ENCODE measurements at places on chromosomes 7 and 10.

- DNase-seq, result no peak
These were observed 183.7 kb downstream of the SND1 start for GRCh38 chr7:127835679-127836078.

DNA sequence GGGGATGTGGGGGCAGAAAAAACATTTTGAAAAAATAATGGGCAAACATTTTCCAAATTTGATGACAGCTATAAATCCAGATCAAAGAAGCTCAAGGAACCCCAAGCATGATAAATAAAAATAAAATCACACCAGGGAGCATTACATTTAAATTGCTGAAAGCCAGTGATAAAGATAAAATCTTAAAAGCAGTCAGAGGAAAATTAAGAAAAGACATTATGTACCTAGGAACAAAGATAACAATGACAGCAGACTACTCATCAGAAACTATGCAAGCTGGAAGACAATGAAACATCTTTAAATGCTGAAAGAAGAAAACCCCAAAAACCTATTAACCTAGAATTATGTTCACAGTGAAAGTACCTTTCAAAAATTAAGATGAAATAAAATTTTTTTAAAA is 23.3 kb downstream of the NEUROG3 start:
- DNase-seq, result no peak

- peak; percentile 4 for DNase-seq
These were observed 91.4 kb downstream of the ZFAND4 start for GRCh38 chr10:45581216-45581549.

- no peak for DNase-seq
These were observed 6.3 kb downstream of the MYOF start for GRCh38 chr10:93475871-93476270.

DNA sequence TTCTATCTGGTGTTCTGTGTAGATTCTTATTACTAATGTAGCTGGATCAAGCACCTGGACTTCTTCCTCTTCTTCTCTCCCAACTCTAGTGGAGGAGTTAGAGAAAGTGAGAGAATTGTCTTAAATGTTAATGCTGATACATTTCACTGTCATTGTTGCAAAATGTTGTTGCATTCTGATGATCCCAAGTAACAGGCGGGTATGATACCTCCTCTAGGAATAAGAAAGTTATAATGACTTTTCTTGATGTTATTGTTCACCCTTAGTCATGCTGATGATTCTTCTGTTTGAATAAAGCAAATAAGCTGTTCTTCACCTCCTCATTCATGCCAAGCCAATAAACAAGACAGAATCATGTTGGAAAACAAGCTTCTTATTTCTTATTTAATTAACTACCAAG is 9.1 kb downstream of the CHRM2 start:
- DNase-seq, result no peak

DNA sequence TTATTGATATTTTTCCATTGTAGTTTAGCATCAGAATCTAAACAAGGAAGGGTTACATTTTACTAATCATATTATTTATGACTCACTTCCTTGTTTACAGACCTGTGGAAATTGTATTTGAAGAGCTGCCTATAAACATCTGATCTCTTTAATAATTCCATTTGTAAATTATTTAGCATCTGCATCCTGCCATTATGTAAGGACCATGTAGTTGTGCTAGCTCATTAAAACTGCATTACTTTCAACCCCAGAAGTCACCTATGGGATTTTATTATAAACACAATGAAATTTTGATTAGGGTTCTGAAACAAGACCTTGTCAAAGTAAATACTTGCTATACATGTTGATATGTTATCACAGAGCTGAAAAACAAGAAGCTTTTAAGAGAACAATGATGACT is 146.8 kb upstream of the SLC26A5 start:
- DNase-seq, result no peak

DNA sequence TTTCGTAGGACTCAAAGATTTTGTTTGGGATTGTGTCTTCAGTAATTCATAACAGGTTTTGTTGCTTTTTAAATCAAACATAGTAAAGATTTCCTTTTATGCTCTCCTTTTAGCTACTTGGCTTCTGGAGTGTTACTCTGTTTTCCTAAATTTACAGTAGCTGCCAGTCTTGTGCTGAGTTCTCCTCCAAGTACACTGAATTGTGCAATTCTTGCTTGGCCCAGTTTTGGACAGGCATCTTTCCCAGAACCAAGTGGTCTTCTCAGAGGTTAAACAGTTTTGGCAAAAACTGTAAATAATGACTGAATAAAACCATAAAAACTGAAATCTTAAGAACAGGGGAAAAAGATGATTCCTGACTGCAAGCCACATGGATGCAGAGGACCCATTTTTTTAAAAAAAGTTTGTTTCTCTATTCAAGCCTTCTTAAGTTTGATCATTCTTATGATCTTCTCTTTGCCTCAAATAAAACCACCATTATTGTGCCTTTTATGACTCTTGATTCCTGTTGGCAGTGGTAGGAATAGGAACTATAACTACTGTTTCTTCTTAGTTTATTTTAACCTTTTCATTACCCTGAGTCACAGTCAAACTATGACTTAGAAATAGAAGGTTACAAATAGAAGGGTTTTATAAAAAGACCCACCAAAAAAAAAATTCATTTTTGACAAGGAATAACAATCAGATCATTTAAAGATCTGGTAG is 88.0 kb downstream of the MDFIC start:
- DNase-seq, result no peak

DNA sequence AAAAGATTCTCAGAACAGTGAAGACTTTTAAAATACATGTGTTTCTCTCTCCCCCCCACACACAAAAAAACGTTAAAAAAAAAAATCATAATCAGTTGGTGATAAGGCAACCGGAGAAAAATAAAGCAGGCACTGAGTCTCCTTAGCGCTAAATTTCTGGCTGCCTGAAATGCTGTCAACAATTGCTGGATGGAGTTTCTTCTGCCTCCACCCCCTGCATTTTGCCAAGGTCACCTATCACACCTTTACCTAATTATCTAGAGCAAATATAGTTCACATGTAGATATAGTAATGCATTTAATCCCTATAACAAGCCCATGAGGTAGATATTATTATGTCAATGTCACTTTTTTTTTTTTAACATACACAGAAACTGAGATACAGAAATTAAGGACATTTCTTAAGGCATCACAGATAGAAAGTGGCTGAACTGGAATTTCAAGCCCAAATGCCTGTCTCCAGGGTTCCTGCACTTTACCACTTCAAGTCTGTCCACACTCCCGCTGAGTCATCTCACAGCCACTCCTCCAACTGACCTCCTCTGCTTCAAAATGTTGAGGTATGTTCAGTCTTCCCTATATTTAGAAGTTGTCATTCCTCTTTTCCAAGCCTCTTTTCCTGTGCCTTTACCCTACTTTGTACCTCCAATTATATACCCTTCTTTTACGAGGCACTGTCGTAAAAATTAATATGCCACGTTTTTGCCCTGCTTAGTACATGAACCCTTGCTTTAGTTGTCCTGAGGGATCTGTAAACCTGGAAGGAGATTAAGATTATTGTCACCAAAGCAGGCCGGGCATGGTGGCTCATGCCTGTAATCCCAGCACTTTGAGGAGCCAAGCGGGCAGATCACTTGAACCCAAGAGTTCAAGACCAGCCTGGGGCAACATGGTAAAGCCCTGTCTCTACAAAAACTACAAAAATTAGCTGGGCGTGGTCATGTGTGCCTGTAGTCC is 72.8 kb upstream of the MPP7 start:
- no peak for DNase-seq

- no peak for DNase-seq
These were observed 48.6 kb upstream of the PPIF start for GRCh38 chr10:79298403-79299244.

DNA sequence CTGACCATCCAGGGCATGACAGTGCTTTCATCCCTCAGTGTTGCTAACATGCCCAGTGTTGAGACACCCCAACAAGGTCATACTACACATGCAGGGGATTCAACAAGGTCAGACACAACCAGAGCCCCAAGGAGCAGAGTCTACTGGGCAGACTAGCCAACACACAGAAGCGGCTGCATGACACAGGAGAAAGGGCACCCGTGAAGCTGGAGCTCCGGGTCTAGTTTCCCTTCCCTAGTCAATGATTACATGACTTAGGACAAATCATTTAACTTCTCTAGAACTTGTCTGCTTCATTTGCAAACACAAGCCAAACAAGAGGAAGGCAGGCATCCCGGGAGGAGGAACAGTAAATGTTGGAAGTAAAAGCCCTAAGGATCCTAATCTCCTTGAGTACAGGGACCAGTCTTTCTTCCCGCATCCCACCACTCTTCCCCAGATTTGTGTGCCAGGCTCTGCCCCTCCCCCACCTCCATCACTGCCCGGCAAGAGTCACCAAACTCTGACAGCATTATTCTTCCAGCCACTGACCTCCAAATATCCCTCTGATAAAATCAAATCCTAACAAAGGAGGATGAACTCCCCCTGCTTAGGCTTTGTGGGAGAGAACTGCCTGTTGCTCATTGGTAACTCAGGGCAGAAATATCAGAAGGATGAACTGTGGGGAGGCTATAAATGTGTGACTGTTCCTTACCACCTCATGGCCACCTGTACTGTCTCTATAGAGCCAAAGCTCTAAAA is 104.3 kb downstream of the KCNMA1 start:
- no peak for DNase-seq

- no peak for DNase-seq
These were observed 32.6 kb downstream of the DUSP5 start for GRCh38 chr10:110530131-110530831.

DNA sequence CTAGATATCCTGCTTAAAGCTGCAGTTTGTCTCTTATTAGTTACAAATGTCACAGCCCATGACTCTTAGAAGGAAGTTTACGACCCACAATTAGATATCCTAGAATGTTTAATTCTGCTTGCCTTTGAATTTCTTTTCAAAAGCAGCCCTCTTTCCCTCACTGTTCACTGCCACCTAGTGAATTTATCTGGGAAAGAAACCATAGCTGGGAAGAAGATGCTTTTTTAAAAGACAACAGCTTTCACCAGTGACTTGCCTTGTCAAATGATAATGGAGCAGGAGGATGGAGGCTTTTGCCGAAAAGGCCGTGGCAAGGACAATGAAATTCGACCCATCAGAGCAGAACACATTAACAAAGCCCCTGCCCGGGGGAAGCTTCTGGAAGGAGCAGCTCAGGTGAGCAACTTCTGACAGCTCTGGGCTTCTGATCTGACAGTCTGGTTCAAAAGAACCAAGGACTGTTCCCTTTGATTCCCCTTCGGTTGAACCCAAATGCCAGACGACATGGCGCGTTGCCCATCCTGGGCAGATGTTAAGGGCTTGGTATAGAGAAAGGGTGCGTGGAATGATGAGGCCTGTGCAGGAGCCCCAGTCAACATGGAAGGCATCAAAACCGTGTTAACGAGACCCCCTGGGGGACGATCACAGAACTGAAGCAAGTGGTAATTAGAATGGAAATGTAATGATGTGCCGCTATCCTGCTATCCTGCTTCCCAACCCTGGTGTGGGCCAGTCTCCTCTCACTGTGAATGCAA is 236.8 kb downstream of the FRMD4A start:
- peak; percentile 22 for DNase-seq

GRCh38 chr7:155289107-155289506 is 8.6 kb upstream of the INSIG1 start:
- DNase-seq, result no peak
